T-cell (primary cell): ENCODE measurements at places on chromosomes 1 and 21.

- DNase-seq = no peak
These were observed 18.1 kb downstream of the EPHA10 start for GRCh38 chr1:37746806-37747205.

DNA sequence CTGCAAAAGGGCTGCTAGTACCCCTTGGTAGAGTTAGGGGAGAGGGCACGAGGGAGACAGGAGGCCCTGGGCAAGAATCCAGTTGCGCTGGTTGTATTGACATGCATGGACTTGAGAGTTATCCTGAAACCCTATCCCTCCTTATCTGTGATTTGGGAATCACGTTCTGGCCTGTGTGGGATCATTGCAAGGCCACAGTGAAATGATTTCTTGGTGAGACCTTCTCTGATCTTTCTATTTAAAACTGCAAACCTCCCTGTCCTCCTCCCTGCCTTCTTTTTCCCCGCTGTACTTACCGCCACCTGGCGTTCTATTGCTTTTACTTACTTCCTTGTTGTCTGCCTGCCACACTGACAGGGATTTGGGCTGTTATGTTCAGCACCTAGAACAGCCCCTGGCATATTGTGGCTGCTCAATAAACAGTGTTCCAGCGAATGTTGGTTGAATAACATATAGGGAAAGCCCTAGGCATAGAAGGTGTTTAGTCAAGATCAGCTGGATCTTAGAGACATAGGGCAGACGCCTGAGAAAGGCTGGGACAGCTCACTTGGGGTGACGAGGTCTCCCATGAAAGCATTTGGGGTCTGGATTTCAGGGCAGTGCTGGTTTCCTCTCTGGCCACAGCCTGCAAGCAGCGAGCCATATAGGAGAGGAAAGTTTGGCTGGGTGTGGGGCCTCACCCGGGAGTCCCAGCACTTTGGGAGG, 25.6 kb downstream of the ALPL start:
- no peak for DNase-seq

DNA sequence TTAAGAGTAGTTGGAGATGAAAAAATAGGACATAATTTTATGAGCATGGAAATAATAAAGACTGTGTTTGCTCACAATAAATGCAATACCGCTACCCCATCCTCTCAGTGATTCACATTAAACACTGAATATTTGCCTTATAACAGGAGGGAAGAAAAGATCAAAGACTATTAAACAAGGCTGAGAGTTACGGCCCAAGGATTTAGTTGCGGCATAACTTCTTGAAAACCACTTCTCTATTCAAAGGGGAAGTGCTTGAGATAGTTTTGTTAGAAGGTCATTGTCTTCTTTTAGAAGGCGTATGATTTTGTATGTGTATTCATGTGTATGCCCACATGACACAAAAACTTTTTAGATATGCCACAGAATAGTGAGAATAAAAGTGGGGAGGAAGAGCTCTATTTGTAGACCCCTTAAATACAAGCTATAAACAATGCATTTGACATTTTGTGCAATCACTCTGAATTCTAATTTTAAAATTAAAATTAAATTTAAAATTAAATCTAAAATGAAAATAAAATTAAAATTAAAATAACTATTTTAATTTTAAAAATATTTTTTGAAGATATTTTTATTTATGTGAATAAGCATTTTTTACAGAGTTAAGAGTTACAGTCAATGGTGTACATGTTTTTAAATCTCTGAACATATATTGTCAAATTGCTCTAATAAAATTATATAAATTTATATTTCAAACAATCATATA, 986.6 kb upstream of the ADAMTS5 start:
- DNase-seq = no peak

DNA sequence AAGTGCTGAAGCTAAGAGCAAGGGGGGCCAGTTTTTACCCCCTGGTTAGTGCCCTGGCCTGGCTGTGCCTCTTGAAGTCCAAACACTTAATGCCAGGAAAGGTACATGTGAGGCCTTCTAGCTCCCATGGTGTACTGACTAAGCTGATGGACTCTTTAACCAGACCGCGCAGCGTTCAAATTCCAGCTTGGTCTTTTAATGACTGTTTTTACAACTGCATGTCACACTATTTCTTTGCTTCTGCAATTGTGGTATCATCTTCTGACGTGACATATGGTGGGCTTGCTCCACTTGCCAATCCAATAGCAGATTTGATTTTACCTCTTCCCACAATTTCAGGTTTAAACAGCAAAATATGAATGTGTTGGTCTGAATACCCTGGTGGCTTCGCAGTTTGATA, 197.3 kb downstream of the HUNK start:
- DNase-seq = no peak

DNA sequence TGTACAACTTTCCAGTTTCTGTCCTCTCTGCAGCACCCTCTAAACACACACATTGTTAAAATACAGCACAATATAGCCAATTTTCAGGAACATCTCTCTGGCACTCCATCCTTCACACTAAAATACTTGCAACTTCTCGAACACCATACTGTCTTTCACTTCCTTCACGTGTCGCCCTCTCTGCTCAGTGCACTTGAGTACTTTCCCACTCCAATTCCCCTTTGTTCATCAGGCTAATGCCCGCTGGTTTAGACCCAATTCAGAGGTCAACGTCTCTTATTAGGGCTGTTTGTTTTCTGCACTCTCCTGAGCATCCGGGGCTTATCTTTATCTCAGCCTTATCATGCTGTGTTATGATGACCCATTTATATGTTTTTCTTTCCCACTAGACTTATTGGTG, 238.2 kb upstream of the SGIP1 start:
- no peak for DNase-seq

DNA sequence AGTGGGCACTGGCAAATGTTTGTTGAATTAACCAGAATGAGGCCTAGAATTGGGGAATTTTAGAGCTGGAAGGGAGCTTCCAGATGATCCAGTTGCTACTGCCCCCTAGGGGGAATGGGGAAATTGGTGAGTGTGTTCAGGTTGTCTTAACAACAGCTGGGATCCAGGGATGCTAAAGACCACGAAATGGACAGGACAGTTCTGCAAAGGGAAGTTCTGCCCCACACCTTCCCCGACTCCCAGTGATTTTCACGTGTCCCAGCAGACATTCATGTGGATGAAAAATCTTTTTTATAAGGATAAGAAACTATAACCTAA, 33.9 kb downstream of the TRIM62 start:
- DNase-seq = no peak
